ENCODE measurements at places on chromosomes 6 and 20.

DNA sequence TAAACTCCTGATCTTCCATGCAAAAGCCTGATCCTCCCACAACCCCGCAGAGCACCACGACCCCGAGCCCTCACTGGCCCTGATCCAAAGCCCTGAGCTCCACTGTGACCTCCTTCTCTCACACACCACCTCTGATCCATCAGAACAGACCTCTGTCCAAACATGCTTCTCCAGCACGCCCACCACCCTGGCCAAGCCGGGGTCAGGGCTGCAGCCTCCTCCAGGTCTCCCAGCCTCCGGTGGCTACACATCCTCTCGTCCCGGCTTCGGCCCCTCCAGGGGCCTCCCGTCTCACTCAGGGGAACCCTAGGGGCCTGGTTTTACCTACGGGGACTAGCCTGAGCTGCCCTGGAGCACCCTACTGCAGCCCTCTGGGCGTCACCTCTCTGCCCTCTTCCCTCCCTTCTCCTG is 49.1 kb downstream of the FOXF2 start:
- DNase-seq: no peak

GRCh38 chr6:87879132-87879861 is 168.3 kb upstream of the SPACA1 start:
- DNase-seq: no peak

- no peak for DNase-seq
Observed at GRCh38 chr6:7802662-7803061, 76.8 kb downstream of the BMP6 start.

DNA sequence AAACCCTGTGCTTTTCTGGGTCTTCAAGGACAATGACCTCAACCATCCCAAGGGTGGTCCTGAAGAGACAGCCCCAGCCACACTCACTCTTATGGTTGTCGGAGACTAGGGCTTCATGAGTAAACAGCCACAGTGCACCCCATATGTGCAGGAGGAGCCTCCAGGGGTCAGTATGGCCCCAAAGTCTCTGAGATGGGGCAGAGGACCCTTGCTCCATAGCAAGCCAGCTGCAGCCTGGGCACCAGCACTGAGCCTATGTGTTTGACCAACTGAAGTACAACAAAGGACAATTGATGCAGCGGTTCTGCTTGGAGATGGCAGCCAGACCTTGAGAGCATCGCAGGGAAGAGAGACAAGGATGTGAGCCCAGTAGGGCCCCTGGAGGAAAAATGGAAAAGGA is 112.2 kb downstream of the LRFN2 start:
- no peak for DNase-seq

GRCh38 chr20:11270566-11270965 is 596.8 kb upstream of the JAG1 start:
- DNase-seq: no peak

- no peak for DNase-seq
Observed at GRCh38 chr6:153104220-153104619, 26.9 kb downstream of the RGS17 start.

DNA sequence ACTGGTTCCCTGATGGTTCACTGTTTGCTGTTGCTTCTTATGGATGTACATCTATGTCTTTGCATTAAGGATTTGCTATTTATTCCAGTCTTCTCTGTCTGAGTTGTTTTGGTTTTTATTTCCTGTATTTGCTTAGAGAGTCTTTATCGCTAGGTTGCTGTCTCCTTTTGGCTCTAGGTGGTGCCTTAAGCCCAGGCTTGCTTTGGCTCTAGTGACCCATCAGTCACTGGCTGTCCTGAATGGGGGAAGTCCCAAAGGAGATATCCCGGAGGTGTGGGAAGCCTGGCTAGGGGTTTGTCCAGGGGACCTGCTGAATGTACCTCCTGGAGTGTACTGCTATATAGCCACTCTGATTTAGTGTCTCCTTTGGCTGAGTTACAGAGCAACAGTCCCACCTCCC is 53.4 kb downstream of the MCHR2 start:
- DNase-seq: no peak

DNA sequence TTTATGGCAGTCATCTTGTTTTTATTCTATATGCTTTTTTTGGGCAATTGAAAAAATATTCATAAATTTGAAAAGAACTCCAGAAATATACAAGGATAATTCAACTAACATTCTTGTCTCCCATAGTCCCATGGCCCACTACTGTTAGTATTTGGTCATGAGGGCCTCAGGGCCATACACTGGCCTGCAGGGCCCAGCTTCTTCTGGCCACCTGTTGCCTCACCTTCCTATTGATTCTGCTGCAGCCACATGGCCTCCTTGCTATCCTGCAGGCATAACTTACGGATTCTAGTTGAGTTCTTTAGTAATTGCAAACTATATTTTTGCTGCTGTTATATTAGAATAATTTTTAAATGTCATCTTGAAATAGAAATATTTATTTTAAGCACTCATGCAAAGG is 72.6 kb downstream of the SCAND1 start:
- DNase-seq: no peak

GRCh38 chr20:16378712-16379370 is 194.4 kb downstream of the KIF16B start:
- DNase-seq: no peak
